ENCODE measurements at places on chromosomes 4 and X. TPM values are rescaled to one million over a fixed set of nuclear protein-coding genes. Genes with fewer than 3 reads are reported as not detected.

- no peaks in the 10 kb centered on the region for H3K36me3 ChIP-seq
- DNase-seq: no peak
- no peaks in the 10 kb centered on the region for H3K27me3 ChIP-seq
- no peaks in the 10 kb centered on the region for H3K4me1 ChIP-seq
These were observed 137.8 kb upstream of the CPEB2 start for GRCh38 chr4:14864365-14865030.

DNA sequence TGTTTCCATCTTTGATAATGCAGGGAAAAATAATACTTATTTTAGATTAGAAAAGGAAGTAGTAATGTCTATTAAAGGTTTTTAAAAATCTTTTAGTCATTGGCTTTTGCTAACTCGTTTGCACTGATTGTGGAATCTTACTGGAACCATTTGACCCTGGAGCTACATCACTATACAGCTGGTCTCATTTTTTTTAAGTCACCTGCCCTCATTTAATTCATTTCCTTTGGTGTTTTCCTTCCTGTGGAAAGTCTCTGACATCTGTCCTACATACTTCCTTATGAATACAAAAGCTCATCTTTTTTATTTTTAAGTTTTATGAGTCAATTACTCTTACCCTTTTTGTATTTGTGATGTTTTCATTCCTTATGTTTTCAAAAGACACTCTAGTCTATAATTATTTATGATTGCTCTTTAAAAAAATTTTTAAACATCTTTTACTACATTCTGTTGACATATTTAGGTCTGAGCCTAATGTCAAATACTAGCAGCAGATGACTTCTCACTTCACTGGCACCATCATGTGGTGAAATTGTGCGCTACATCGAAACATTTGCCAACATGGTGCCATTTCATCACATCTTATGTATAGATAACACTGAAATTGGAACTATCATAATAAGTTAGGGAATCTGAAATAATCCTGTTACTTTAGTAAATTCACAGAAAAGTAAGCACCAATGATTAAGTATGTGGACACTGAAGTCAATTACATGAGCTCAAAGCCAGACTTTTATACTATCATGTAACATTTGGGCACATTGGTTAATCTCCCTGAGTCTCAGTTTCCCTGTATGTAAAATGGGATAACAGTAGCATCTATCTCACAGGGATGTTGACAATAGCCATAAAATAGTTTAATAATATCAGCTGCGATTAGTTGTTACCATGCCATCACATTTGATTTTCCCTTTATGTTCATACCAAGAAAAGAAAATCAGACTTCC is 9.4 kb upstream of the MMAA start:
- H3K4me1 ChIP-seq: no peaks in the 10 kb centered on the region
- H3K36me3 ChIP-seq: no peaks in the 10 kb centered on the region
- H3K27me3 ChIP-seq: no peaks in the 10 kb centered on the region
- no peak overlapping the region for H3K27ac ChIP-seq

GRCh38 chrX:33086886-33087285 is 124.5 kb downstream of the DMD start:
- no peaks in the 10 kb centered on the region for H3K36me3 ChIP-seq
- no peaks in the 10 kb centered on the region for H3K27me3 ChIP-seq
- H3K4me3 ChIP-seq: no peak overlapping the region
- DNase-seq: no peak
- H3K4me1 ChIP-seq: no peaks in the 10 kb centered on the region

Gene SMIM10L2A
- total RNA-seq: 36.3 TPM

Gene SAGE1
- not detected for total RNA-seq

DNA sequence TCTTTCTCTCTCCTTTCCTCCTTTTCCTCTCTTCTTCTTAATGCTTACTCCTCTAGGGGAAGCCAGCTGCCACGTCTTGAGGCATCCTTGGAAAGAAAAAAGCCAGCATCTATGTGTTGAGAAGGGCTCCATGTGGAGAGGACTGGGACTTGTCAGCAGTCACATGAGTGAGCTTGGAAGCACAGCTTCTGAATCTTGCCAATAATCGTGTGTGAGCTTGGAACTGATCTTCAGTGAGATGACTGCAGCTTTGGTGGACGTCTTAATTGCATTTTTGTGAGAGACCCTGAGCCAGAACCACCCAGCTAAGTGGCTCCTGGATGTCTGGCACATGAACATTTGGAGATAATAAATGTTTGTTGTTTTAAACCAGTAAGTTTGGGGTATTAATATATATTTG is 371.7 kb downstream of the SLITRK2 start:
- no peaks in the 10 kb centered on the region for H3K27me3 ChIP-seq
- H3K4me1 ChIP-seq: no peaks in the 10 kb centered on the region
- H3K4me3 ChIP-seq: no peak overlapping the region
- no peak for DNase-seq
- H3K36me3 ChIP-seq: no peaks in the 10 kb centered on the region

- no peak overlapping the region for H3K27ac ChIP-seq
- peaks cover 4% of the 10 kb centered on the region for H3K27me3 ChIP-seq
- no peak for DNase-seq
- H3K4me1 ChIP-seq: peaks cover 8% of the 10 kb centered on the region
- H3K36me3 ChIP-seq: no peaks in the 10 kb centered on the region
- H3K4me3 ChIP-seq: no peak overlapping the region
These were observed 9.1 kb upstream of the GTPBP6 start for GRCh38 chrX:327660-328126.

Gene HSD17B13
- not detected for total RNA-seq

DNA sequence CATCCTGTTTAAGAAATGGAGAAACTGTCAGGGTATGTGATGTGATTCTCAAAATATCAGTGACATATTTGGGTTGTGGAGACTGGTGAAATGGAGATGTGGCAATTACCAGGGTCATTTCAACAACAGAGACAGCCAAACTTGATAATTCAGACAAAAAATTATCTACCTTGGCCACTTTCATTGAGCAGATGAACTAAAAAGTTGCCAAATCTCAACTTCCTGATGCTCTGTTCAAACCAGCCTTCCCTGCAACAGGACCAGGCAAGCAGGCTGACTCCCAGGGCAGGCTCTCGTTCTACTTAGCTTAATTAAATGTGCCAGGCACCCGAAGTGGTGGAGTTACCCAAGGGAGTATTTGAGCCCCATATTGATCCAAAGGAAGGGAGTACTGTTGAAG is 199.6 kb downstream of the AFF2 start:
- no peak overlapping the region for H3K27ac ChIP-seq
- no peak for DNase-seq
- H3K4me1 ChIP-seq: no peaks in the 10 kb centered on the region
- no peaks in the 10 kb centered on the region for H3K27me3 ChIP-seq

All from adrenal gland (tissue), 19 donors.